ENCODE measurements at places on chromosomes 6 and 20.

- no peak for DNase-seq
These were observed 33.3 kb downstream of the PPP1R14C start for GRCh38 chr6:150176152-150176551.

GRCh38 chr6:160036790-160037206, 67.9 kb downstream of the IGF2R start:
- no peak for DNase-seq

- DNase-seq: no peak
These were observed 3.5 kb downstream of the TBPL1 start for GRCh38 chr6:133956416-133957049.

DNA sequence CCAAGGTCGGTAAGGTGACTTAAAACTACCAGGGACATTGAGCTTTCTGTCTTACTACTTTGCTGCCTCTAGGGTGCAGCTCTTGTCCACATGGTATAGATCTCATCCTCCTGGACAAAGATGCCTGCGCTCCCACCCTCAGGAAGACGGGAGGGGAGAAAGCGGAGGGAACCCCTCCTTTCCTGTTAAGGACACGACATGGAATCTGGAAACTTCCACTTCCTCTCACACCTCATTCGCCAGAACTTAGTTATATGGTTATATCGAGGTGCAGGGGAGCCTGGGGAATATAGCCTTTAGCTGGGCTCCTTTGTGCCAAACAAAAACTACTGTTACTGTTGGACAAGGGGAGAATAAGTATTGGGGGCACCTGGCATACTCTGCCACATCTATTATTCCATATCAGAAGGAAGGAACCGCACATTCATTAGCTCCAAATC, 224.3 kb upstream of the TSHZ2 start:
- DNase-seq: no peak

- DNase-seq: no peak
These were observed 11.0 kb upstream of the ELOVL5 start for GRCh38 chr6:53359843-53360092.

DNA sequence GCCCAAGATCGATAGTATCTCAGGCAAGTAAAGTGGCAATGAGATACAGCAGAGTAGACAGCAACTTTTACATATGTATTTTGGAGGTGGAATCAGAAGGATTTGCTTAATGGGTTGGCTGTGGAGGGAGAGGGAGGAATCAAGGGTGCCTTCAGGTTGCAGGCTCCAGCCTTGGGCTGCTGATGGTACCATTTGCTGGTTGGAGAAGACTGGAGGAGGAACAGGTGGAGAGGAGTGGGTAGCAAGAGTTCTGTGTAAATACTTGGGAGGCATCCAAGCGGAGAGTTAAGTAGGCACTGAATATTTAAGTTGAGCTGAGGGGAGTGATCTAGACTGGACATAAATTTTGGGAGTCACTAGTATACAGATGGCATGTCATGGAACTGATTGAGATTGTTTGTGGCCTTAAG, 5.2 kb downstream of the BICRAL start:
- DNase-seq: no peak

GRCh38 chr20:38193586-38194105, 28.6 kb upstream of the TGM2 start:
- DNase-seq: no peak

DNA sequence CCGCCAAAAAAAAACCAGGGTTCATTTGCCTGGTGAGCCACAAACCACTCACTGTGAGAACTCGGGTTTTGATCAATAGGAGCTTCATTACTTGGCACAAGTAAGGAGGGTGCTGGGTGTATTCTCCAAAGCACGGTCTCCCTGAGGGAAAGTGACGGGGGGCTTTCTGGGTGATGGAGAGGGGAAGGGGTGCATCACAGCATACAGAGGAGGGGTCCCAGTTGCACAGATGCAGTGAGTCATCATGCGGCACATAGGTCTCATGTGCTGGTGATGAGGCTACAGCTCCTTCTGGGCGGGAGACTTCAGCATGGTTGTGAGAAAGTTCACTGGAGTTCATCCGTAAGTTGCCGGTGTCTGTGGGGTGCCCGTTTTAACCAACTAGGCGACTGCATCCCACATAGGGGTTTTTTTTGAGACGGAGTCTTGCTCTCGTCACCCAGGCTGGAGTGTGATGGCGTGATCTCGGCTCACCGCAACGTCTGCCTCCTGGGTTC, 36.2 kb downstream of the SUN5 start:
- no peak for DNase-seq

- DNase-seq: peak; percentile 6
These were observed 74.0 kb downstream of the GRM4 start for GRCh38 chr6:34071884-34072379.

DNA sequence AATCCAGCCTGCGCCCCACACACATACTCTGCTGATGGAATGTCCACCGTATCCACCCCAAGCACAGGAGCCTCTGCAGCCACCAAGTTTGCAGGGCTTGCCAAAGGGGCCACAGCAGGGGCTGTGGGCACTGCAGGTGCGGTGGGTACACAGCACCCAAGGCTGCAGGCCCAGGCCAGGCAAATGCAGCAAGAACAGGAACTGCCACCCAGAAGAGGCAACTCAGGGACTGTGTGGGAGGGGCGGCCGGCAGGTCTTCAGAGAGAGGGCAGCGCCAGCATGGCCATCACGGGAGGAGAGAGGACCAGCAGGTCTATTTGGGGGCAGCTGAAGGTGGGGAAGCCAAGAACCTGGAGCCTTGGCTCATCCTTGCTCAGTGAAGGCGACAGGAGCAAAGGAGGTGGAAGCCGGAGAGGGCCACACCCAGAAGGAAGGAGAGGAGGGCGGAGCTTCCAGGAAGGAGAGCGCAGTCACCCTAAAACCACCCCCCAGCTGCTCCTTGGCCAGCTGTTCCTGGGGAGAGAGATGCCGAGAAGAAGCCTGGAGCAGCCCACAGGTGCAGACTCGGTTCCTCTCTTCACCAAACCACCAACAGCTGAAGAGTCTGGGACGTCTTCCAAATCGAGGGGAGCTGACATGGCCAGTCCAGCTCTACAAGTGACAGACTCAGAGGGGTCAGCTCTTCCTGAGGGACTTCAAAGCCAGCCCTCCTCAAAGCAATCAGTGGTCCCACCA, 265.1 kb upstream of the CDYL start:
- no peak for DNase-seq

DNA sequence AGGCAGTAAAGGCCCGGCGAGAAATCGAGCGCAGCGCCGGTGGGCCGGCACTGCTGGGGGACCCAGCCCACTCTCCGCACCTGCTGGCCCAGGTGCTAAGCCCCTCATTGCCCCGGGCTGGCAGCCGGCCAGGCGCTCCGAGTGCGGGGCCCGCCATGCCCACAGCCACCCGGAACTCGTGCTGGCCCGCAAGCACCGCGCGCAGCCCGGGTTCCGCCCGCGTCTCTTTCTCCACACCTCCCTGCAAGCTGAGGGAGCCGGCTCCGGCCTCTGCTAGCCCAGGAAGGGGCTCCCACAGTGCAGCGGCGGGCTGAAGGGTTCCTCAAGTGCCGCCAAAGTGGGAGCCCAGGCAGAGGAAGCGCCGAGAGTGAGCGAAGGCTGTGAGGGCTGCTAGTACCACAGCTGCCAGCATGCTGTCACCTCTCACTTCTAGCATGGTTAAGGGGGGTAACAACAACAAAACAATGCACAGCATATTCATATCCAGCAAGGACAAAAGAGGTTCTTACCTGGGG, 11.3 kb upstream of the GMPR start:
- DNase-seq: no peak

GRCh38 chr6:111866857-111867256, 6.4 kb downstream of the FYN start:
- DNase-seq: no peak

All from endothelial cell of umbilical vein (primary cell).